ENCODE measurements at places on chromosomes 3 and 15.

DNA sequence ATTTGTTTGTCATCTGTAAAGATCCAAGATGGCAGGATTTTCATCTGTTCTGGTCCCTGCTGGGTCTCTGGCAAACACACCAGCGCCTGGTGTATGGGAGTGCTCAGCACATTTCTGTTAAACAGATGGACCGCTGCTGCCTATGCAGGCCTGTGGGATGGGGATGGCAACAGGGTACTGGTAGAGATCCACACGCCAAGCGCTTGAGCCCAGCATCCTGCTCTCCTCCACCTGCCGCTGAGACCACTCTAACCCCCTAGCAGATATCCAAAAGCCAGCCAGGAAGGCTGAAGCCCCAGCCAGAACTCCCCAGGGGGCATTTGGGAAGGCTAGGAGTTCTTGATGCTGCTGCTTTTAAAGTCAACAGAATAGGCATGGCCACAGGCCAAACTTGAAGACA lies 31.7 kb downstream of the ZNF445 start:
- no peak for DNase-seq

- no peak for DNase-seq
These were observed 514.2 kb upstream of the ROBO2 start for GRCh38 chr3:76525726-76526125.

DNA sequence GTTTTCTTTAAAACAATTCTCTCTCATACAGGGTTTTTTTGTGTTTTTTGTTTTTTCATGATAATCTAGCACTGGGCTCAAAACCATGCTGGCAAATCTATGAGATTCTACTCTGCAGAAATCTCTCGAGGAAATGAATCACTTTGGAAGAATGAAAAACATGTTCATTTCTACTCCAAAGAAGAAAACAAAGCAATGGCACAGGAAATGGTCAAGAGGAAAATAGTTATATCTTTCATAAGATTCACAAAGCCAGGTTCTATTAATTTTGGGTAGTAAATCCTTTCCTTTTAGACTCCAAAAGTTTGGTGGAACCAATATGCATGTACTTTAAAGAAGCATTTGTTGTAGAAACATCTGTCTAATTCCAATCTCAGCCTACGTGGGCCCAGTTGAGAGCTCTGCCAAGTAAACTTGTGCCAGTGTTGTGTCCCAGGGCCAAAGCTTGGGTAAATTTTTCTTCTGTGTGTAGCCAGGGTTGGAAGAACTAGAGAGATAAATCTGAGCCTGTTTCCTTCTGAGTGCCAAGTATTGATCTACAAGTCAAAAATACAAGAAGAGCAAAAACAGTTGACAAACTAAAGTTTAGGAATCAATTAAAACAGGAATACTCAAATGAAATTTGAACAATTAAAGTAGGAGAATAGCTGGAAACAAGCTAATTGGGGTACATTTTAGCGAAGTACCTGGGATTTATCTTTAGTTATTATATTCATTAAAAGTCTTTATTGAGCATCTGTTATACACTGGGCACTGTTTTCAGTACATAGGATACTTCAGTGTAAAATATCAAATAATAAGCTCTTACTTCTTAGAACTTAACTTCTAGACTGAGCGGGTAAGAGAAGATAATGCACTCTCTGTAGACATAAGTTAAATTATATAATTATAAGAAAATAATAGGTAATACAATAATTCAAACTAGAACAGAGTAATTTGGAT lies 657.5 kb upstream of the NECTIN3 start:
- DNase-seq = peak; percentile 8

DNA sequence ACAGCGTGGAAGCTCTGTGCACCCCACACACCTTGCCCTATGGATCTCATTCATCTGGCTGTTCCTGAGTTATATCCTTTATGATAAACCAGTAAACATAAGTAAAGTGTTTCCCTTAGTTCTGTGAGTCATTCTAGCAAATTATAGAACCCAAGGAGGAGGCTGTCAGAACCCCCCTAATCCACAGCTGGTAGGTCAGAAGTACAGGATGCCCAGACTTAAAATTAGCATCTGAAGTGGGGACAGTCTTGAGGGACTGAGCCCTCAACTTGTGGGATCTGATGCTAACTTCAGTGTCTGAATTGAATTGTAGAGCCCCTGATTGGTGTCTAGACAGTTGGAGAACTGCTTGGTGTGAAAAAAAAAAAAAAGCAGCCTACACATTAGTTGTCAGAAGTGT lies 75.1 kb downstream of the B3GNT5 start:
- no peak for DNase-seq

DNA sequence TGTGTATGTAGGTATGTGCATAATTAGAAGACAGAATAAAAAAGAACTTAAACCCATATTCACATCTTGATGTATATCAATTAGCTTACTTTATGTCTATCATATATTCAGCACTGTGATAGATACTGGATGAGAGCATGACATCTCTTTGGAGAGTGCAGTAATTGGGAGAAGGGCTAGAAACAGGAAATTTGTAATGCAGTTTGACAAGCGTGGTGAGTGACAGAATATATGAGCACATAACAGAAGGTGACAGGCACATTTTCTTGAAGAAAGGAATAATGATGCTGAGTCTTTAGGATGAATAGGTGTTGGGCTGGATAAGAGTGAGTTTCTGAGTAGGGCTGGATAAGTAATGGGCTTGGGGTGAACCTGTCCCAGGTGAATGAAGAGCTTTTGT lies 680.3 kb upstream of the ZNF385D start:
- no peak for DNase-seq

- DNase-seq = no peak
These were observed 98.5 kb downstream of the MEGF11 start for GRCh38 chr15:66155065-66155464.

DNA sequence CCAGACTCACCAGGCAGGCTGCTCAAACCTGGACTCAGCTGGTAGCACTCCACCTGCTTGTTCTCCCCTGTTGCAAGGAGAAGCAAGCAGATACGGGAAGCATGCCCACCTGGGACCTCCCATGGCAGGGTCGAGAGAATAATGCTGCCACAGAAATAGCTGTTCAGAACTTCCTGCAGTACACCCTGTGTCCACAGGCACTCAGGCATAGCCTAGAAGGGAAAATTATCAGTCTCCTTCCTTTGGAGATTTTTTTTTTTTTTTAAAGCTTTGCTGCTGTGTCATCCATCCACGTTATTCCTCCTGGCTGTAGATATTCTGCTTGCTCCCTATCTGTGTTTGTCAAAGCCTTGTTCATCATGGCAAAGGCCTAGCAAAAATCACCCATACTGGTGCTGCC lies 32.7 kb upstream of the RPS17 start:
- DNase-seq = no peak

GRCh38 chr15:79089331-79089889 lies 1.2 kb downstream of the RASGRF1 start:
- no peak for DNase-seq

GRCh38 chr3:6228958-6229683 lies 631.8 kb upstream of the GRM7 start:
- no peak for DNase-seq

- no peak for DNase-seq
These were observed 477.0 kb downstream of the EPHA3 start for GRCh38 chr3:89584398-89584797.
